ENCODE measurements at places on chromosomes 1 and 21.
A peak's percentile ranks its signal among the peaks of the same experiment; 100 is the strongest.

GRCh38 chr1:6263716-6264115 is 2.8 kb upstream of the GPR153 start:
- no peak for DNase-seq

DNA sequence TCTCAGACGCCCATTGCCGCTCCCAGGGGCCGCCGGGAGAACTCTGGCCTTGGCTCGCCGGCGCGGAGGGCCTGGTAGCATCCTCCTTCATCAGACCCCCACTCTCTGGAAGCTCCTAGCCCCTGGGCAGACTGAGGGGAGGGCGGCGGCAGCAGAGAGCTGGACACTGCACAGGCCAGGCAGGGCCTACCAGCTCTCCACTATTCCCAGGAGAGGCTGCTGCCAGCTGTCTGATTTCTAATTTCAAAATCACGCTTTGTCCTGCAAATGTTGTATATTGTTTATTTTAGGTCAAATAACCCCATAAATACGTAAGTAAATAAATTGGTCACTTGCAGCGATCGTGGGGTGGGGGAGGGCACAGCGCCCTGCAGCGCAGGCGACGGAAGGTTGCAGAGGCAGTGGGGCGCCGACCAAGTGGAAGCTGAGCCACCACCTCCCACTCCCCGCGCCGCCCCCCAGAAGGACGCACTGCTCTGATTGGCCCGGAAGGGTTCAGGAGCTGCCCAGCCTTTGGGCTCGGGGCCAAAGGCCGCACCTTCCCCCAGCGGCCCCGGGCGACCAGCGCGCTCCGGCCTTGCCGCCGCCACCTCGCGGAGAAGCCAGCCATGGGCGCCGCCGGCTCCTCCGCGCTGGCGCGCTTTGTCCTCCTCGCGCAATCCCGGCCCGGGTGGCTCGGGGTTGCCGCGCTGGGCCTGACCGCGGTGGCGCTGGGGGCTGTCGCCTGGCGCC is at the start of gene MTARC1:
Gene MTARC1, plus strand, starts transcription at position 577 of the 732 bp plus-strand sequence. Its CDS starts 32 bp downstream, at position 609.
- DNase-seq: peak; percentile 76

GRCh38 chr1:179124873-179125272 is 43.0 kb downstream of the TOR3A start:
- no peak for DNase-seq

GRCh38 chr1:230753586-230754251 is 6.5 kb downstream of the CAPN9 start:
- peak; percentile 76 for DNase-seq

DNA sequence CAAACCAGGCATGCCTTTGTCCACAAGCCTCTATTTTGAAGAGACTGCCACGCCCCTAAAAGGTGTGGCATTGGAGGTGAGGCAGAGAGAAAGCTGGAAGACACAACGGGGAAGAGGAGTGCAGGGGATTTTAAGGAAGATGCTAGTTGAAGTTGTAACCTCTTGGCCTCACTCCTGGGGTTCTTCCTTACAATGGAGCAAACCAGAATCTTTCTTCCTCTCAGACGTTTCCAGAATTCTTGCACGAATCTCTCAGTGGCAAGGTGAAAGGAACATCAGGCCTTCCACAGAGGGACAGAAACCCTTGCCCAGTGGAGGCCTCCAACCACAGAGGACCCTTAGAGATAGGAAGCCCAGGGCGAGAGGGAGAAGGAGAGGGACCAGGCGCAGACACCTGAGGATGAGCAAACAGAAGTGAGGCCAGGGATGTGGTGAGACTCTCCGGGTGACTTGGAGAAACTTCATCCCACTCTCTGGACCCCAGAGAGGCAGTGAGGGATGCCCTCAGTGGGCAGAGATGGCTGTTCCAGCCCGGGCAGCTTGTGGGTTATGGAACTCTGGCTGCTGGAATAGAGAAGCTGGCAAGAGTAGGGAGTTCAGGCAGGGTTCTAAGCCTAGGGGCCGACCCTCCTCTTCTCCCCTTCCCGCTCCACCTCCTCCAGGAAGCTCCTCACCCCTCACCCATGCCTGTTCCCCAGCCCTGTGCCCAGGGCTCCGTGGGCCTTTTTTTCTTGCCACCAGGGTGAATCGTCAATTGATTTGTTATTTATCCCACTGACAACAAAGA is 136.8 kb upstream of the RUNX3 start:
- DNase-seq: no peak

DNA sequence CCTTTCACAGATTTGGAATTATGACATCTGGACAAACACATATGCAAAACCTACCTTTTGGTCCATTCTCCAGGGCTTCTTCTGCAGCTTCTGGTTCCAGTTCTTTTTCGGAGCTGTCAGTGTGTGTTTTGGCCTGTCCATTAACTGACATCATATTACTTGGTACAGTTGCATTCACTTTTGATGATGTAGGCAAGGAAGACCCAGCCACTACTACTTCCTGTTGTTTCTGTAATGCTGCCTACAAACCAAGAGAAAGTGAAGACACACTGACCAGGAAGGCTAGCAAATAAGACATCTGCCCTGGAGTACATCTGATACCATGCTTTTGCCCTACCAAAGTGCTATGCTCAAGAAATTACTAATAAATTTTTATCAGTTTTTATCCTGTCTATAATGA is 31.9 kb downstream of the ACBD3 start:
- DNase-seq: no peak

Data from NCI-H1417 treated with DMSO at 0.1 percent for 48 hours (cell line).